ENCODE measurements at places on chromosomes 7 and 10.

DNA sequence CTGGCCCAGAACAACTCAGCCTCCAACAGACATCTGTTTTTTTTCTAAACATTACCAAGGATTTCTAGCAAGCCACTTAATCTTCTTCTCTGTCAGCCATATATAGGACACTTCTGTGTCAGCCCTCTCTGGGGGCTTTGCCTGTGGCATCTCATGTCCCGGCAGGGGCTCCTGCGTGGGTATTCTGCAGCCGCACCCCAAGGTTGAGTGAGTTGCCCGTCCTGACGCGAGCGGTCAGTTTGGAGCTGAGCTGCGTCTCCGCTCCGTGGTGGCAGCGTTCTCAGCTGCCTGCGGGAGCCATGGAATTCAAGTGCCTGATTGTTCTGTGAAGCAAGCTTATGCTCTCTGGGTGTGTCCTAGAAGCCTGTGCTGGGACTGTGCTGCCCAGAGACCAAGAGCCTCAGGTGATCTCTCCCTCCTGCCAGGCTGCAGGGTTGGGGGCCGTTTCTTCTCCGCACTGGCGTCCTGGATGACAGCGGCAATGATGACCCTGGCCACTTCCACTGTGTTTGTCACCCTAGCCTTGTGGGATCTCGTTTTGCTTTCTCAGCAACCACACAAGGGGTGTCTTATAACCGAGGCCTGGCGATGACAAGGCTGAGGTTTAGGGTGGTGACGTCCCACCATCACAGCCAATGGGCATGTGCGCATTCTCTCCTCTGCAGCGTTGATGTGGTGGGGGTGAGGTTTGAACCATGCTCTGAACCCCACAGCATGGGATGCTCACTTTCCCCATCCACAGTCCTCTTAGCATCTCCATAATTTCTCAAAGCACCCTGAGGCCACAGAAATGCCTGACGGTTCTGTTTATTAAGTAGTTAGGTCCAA is 612.6 kb upstream of the FOXK1 start:
- DNase-seq: no peak

DNA sequence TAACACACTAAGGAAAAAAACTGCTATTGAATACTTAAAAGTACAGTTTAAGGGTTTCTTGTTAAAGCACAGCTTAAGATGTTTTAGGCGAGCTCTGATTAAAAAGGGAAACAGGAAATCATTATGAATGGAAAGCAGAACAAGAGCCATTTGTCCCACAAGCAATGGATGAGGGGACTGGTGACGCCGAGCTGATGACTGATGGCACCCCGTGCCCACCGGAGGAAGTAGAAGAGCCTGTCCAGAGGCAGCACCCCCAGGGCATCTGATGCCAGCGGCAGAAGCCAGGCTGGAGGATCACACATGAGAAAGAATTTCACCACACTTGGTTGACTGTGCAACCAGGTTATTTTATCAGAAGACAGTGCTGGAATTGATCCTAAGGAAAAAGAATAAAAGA is 15.0 kb upstream of the INSIG1 start:
- DNase-seq: no peak

DNA sequence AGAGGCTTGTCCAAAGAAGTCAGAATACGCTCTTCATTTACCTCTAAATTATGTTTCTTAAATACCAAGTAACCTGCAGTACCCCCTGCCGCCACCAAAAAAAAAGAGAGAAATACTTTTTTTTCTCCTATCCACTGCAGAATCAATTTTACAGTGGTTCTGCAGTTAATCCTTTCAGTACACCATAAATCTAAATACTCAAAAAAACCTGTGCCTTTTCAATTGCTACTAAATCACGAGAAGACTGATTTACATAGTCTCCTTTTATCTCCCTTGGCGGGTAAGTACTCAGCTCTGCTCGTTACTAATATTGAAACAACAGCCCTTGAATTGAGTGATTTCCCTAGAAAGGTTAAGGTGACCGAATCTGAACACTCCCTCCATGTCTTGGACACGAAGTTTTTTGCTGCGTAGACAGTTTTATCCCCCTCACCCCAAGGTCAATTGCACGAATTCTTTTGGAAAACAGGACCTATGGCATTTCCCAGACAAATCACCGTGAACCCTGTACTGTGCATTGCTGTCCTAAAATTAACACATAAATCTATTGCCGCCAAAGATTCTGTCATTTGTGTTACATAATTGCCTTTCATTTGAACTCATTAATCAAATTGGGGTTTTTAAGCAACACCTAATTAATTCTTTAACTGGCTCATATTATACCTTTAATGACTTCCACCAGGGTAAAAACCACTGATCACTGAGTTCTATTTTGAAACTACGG is 512 bp upstream of the VIM start:
- DNase-seq: no peak

GRCh38 chr10:24707445-24707844 is 16.2 kb downstream of the ARHGAP21 start:
- DNase-seq: no peak

GRCh38 chr7:34845666-34846361 is 187.8 kb downstream of the NPSR1 start:
- DNase-seq: no peak

DNA sequence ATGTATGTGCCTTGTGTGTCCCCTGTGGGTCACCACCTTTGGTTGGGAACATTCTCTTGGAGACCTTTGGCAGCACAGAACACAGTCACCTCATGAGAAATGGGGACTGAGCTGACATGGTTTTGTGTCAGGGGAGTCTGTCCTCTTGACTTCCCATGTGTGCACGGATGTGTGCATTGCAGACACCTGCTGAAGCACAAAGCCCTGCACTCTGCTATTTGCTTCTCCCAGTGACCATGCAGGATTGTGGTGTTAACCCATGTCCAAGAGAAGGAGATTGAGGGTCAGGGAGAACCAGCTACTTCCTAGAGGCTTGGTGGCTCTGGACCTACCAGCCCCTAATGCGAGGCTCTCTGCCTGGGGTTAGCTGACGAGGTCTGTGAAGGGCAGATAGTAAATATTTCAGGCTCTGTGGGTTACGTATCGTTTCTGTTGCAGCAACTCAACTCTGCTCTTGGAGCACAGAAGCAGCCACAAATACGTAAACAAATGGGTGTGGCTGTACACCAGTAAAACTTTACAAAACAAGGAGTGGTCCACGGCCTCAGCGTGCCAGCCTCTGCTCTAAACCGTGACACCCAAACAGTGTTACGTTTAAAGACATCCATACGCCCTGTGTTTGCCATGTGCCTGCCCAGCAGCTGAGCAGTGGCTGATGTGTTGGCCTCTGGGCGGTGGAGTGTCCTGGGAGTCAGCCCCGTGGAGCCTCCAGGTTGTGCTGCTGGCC is 51.7 kb downstream of the ADCY1 start:
- DNase-seq: no peak

GRCh38 chr10:85598646-85599045 is 767.9 kb downstream of the GRID1 start:
- DNase-seq: no peak

DNA sequence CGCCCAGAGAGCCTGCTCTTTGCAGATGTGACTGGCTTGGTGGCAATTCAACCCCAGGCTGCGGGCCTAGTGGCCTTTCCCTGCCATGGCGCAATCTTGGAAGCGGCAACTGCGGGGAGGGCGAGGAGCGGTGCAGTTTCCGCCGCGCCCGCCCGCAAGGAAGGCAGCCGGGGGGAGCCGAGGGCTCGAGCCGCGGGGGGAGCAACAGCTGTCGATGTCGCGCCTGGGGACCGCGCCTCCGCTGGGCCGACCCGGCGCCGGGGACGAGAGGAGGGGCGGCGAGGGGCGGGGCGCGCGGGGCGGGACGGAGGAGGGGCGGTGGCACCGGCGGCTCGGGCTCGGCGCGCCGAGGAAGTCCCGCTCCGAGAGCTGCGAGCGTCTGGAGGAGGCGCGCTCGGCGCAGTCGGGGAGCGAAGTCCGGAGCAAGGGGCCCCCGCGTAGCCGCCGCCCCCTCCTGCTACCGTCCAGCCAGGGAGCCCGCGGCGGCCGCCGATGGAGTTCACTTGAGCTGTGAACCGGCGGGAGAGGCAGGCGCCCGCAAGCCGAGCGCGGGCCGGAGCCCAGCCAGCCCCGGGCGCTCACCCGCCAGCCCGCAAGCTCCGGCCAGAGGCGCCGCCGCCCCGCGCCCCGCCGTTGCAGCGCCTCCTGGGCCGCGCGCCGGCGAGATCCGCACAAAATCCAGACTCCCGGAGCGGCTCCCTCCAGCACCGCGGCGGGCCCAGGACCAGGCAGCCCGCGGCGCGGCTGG is 438.1 kb upstream of the GALNT17 start:
- DNase-seq: peak; percentile 28
